ENCODE measurements at places on chromosomes 4 and X.

DNA sequence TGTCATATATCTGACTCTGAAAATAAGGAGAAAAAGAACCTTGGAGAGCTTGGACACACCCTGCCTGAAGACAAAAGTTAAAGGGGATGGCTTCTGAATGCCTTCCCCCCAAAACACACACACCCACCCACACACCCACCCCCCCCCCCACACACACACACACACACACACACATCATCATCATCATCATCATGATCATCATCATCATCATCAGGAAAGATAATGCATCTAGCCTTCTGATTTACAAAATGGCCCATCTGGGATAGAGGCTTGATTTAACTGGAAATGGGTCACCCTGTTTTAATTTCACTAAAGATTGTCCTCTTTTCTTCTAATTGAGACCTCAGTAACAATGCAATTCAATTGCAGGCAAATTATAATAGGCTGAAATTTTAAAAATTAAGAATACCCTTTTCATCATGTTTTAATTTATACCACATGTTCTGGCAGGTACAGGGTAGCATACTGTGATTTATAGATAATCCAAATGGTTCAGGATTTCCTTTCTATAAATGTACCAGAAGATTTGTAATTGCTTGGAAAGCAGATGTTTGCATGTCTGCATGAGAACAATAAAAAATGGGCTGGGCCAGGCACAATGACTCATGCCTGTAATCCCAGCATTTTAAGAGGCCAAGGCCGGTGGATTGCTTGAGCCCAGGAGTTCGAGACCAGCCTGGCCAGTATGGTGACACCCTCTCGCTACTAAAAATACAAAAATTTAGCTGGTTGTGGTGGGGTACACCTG lies 56.5 kb downstream of the TRIM2 start:
- no peak for DNase-seq

- no peak for DNase-seq
Observed at GRCh38 chrX:50198348-50198747, 2.5 kb downstream of the AKAP4 start.

DNA sequence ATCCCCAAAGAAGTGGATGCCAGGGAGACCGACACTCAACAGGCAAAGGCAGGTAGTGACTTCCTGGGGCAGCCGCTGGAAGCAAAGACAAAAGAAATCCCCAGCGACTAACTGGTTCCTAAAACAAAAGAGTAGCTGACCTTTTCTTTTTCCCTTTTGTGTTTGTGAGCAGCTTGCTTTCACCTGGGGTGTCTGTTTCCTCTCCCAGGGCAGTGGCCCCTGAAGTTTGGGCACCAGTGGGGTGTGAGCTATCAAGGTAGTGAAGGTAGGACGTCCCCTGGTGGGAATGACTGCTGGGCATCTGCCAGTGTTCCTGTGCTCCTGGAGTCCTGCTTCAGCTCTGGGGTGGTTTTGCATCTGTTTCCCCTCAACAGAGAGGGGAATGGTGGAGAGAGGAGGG lies 41.6 kb upstream of the STIM2 start:
- no peak for DNase-seq

- peak; percentile 58 for DNase-seq
Observed at GRCh38 chrX:14529290-14529989, at the start of gene GLRA2. Gene GLRA2, plus strand, starts transcription at chrX:14529536. Its CDS starts 522 bp downstream, at chrX:14530058.

DNA sequence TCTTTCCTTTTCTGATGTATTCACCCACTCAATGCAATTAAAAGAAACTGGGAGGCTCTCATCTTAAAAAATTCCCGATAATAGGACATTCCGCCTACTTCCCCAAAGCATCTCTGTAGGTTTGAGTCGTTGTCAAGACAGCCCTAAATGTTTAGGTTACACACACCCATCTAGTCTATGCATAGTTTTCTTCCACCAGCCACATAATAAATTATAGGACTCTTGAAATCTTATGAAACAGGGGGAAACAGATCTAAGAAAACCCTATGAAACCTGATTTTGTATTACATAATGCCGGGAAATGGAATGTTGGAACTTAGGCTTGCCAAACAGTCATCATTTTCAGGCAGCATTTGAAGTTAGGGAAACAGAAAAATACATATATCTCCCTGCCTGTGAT lies 150.0 kb downstream of the PRKX start:
- DNase-seq = no peak

DNA sequence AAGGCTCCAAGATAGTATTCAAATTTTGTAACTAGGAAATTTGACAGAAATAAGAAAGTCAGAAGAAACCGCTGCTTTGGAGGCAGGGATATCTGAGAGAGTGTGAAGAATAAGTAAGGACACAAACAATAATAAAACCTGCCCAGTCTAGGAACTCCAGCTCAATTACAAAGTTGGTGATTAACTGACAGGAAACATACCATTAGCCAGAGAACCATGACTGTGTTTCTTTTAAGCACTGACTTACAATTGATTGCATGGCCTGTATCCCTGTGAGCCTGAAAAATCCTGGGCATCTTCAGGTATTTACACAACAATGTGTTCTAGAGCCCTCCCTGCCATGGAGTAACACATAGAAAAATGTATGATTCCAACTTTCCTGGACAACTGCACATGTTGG lies 127.4 kb downstream of the GRIA3 start:
- no peak for DNase-seq

DNA sequence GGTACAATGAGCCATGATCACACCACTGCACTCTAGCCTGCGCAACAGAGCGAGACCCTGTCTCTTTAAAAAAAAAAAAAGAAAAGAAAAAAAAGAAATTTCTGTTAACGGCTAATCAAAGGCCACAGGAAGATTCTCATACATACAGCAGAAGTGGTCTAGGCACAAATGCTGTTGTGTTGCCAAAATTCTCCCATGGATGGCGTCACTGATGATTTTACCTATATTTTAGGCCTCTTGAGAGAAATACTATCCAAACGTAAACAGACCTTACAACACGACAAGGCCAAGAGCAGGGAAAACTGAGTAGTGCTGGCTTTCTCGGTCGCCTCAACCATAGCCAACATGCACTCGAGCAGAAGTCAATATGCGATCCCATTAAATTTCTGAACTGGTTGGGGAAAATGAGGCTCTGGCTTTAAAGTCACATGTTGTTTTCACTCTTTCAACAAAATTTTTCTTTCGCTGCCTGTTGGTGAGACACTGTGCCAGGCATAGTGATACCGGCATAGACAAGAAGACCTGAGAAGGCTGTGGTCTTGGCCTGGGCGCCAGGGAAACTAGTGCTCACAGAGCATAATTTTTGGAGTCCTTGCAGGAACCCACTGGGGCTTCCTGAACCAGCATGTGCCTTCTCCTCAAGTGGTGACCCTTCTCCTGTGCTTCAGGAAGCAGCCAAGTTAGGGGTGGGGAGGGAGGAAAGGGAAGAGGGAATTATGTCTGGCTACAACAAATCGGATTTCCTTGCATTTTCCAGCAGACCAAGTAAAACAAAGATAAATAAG lies 20.6 kb downstream of the SH3KBP1 start:
- no peak for DNase-seq

DNA sequence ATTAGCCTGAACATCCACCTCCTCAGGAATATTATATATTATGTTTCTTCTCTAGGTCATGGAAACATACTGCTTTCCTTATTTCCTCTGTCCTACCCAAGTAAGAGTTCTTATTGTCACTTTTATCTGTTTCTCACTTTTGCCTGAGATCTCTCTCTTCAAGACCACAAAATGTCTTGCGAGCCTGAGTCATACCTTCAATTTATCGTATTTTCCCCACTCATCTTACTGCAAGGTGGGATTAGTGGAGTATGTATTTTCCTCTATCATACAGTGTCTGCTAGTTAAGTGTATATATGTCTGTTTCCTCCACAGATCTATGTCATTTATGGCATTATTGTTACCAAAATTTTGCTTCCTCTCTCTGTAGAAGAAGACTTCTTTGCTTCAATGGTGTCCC lies 124.5 kb downstream of the EIF4E start:
- DNase-seq = no peak

DNA sequence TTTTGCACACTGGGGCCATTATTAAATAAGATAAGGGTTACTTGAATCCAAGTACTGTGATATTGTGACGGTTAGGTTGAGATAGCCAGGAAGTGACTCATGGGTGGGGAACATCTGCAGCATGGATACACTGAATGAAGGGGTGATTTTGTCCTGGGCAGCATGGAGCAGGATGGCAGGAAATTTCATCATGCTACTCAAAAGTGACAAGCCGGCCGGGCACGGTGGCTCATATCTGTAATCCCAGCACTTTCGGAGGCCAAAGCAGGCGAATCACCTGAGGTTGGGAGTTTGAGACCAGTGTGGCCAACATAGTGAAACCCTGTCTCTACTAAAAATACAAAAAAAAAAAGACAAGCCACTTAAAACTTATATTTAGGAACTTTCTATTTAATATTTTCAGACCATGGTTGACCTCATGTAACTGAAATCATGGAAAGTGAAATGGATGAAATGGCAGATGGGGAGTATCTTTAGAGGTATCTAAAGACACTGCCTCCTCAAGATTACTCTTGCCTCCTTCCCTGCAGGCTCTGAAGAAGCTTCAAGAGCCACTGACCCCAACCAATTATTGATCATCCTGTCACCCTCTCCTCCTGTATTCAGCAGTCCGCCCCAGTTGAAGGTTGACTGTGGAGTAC lies 3.9 kb upstream of the TRIM60 start:
- no peak for DNase-seq

- DNase-seq = no peak
Observed at GRCh38 chr4:153594210-153594609, 89.9 kb upstream of the TLR2 start.

DNA sequence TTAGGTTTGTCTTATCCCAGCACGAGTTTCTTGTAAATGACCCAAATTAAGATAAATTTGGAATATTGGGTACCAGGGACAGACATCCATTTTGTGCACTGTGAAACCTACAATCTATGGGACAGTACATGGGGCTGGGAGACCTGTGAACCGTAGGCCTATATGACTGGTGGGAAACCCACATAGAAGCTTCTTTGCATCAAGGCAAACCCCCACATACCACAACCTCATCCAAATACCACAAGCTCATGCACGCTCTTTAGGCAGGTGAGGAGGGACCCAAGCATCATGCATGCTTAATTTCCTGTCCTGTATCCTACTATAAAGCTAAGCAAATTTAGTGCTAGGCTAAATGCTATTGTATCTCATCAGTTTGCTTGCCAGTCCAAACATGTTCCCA lies 47.8 kb downstream of the NIPAL1 start:
- DNase-seq = no peak
